Activated T-helper 17 cell treated with anti-CD3 and anti-CD28 coated beads, Interleukin-2, amount 50 U/mL, for 72 hours (primary cell): ENCODE measurements at places on chromosomes 7 and 10. TPM values are rescaled to one million over a fixed set of nuclear protein-coding genes. Genes with fewer than 3 reads are reported as not detected.

The DOCK1 gene
- total RNA-seq, result 0.67 TPM

The IGFBP1 gene
- not detected for total RNA-seq

The MCMBP gene
- total RNA-seq, result 98.8 TPM

The NUPR2 gene
- total RNA-seq, result not detected

The CALHM1 gene
- total RNA-seq, result 0.11 TPM

The C1GALT1 gene
- total RNA-seq, result 47.2 TPM

The NXPH1 gene
- not detected for total RNA-seq

The CREB3L2 gene
- total RNA-seq, result 38.4 TPM

The GLUD1 gene
- 176 TPM for total RNA-seq

The FAM237B gene
- not detected for total RNA-seq

The COPS6 gene
- 79.1 TPM for total RNA-seq

- no peak for ATAC-seq
Observed at GRCh38 chr10:26857991-26858706, 2.6 kb downstream of the ABI1 start.

DNA sequence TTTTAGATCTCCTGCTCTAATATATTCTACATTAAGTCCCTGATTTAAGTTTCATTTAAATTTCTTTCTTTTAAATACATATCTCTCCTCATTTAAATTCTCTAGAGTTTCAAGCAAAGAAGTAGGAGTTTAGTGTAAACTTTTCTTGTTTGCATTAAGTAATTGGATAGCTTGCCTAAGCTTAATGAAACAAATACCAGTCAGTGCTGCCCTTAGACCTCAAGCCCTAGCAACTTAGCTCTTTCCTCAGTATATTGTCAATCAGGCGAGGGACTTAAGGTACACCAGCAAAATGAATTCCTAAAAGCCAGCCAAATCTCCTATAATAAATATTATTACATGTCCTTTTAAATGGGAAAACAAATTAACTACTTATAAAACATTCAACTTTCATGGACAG, 101.5 kb downstream of the CHCHD3 start:
- ATAC-seq, result no peak

DNA sequence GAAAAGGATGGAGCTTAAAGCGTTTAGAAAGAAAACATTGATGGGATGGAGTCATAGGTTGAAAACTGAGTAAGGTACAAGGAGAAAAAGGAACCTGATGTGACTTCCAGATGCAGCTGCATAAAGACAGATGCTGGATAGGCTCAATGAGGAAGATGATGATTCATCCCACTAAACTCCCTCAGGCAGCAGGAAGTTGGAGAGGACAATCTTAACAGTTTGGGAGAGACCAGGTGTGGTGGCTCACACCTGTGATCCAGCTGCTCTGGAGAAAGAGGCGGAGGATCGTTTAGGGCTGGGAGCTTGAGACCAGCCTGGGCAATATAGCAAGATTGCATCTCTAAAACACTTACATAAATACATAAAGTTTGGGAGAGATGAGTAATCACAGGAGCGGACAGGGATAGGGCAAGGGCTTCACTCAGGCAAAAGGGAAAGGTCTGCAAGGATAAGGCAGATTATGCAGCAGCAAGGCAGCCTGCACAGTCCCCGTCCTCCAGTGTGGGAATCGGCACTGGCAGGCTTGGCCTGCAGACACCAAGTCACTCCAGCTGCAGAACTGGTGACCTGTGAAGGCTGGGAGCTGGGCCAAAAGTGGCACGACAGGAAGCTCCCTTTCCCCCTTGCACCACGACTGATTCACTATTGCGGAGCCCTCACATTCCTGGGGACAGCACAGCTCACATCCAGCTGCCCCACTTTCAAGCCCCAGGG, 438.5 kb downstream of the GRID1 start:
- ATAC-seq, result no peak

DNA sequence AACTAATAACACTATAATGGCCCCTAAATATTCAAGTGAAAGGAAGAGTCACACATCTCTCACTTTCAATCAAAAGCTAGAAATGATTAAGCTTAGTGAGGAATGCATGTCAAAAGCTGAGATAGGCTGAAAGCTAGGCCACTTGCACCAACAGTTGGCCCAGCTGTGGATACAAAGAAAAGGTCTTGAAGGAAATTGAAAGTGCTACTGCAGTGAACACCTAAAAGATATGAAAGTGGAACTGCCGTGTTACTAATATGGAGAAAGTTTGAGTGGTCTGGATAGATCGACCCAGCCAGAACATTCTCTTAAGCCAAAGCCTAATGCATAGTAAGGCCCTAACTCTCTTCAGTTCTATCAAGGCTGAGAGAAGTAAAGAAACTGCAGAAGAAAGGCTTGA, 12.1 kb upstream of the SNX13 start:
- peak; percentile 93 for ATAC-seq

DNA sequence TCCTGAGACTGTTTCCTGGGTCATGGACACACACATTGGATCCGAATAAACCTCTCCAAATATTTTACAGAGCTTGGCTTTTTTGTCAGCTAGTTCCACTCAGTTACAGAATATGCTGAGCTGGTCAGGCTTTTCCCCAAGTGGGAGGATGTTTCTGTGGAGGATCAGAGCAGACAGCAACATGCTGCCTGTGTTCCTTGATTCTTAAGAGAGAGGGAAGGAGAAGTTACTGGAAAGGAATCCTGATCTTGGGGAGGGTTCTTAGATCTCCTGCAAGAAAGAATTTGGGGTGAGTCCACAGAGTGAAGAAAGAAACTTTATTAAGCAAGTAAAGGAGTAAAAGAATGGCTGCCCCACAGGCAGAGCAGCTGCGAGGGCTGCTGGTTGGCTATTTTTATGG, 76.8 kb upstream of the RPA3 start:
- no peak for ATAC-seq

DNA sequence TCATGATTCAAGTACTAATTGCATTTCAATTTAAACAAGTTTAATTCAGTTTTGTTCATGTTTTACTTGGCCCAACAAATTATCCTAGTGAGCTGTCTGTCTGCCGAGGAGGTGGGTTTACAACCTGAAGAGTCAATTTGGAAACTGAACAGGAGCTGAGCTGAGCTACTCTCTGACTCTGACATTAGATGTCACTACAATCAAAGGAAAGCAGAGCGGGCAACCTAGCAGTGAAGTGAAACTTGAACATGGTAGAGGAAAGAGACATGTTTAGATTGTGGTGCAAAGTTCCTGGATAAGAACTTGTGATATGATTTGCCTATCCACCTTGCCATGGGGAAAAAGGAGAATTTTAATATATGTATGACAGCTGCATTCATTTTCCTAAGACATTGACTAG, 9.6 kb upstream of the AGR3 start:
- ATAC-seq, result peak; percentile 52

GRCh38 chr10:79052291-79053080, 16.3 kb upstream of the ZMIZ1 start:
- ATAC-seq, result no peak

- no peak for ATAC-seq
Observed at GRCh38 chr7:143131781-143132180, at the start of gene PIP. PIP (plus strand) TSS chr7:143132077; CDS start chr7:143132117, 40 bp downstream.

DNA sequence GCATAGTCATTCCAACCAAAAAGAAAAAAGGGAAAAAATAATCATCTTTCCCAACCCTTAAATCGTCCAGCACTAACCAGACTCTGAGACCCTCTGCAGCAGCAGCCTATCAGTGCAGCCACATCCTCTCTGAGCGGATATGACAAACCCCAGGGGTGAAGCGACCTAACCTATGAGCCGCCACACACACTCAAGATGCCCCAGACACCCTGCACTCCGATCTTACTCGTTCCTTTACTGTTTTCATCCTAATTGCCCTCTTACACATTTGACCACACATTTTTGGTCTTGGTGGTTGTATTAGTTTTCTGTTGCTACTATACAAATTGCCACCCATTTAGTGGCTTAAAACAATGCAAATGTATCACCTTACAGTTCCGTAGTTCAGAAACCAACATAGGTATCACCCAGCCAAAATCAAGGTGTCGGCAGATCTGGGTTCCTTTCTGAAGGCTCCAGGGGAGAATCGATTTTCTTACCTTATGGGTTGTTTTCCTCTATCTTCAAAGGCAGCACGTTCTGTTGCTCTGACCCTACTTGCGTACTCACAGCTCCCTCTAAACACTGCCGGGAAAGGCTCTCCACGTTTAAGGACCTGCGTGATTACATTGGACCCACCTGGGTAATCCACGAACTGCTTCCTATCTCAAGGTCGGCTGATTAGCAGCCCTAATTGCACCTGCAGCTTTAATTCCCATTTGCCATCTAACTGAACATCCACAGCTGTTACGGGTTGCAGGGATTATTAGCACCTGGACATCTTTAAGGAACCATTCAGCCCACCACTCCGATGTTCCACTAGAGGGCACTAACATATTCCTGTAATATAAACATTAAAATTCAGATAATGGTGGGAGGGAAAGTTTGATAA, 37.3 kb upstream of the PRSS1 start:
- ATAC-seq, result peak; percentile 92

DNA sequence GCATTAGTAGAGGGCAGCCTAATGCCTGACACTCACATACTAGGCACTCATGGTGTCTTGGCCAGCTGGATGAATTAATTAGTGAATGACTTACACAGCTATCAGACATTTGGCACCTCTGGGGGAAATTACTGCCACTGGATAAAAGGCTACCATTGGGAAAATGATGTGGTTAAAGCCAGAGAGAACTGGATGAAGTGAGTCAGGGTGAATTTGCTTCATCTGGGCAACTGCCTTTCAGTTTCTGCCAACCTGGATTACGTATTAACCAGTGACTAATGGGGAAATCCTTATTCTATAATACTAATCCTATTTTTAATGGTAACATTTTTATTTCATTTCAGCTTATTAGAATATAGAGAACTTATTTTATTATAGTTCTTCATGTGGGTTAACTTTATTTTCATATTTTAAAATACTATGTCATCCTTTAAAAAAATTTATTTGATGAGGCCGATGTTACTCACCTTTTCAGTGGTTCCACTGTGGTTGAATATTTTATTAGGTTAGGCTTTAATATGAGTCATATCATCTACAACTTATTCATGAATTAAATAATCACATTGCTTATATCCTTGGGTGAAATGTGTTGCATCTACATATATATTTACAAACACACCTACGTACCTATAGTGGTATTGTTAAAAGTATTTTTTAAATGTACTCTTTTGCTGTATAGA, 85.6 kb upstream of the CAPZA2 start:
- ATAC-seq, result peak; percentile 83

- ATAC-seq, result no peak
Observed at GRCh38 chr7:28371846-28372245, 40.5 kb upstream of the CREB5 start.

GRCh38 chr10:81031774-81032173, 494.1 kb downstream of the SH2D4B start:
- ATAC-seq, result no peak

DNA sequence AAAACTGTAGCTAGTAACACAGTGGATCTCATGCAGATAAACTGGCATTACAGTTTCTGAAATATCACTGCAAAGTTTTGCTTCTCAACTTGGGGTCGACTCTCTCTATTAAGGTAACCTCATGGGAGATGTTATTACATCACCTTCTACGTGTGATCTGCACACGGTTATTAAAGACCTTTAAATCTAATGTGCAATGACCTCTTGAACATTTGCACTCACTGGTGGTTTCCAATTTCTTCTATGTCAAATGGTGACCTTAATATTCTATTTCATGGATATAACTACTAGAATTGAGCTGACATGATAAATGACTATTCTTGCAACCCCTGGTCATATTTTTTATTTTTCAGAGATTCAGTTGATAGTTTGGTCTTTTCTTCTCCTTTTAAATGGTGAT, 191.3 kb downstream of the PPP1R3A start:
- no peak for ATAC-seq

GRCh38 chr7:37069336-37069735, 345.0 kb upstream of the AOAH start:
- no peak for ATAC-seq

GRCh38 chr10:15719899-15720634, at the start of gene ITGA8:
ITGA8 (minus strand) TSS chr10:15719922; CDS start chr10:15719771, 151 bp downstream.
- ATAC-seq, result no peak

DNA sequence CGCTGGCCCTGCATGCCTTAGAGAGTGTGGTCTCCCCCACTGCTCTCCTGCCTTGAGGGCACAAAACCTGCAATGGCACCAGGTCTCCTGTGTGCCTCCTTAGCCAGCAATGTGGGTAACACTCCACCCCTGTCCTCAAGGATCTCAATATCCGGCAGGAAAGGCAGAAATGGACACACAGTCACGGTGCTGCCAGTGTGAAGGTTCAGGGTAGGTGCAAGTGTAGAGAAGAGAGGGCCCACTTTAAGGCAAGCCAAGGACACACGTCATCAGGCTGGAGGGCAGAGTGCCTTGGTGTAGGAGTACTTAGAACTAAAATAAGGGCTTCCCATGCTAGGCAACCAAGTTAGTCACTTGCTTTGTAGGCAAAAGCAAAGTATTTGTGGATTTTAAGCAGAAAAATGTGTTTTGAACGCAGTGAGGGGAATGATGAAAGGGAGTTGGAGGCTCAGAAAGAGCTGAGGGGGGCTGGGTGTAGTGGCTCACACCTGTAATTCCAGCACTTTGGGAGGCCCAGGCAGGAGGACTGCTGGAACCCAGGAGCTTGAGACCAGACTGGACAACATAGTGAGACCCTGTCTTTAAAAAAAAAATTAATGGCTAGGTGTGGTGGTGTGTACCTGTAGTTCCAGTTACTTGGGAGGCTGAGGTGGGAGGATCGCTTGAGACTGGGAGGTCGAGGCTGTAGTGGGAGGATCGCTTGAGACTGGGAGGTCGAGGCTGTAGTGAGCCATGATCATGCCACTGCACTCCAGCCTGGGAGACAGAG, 152.8 kb downstream of the ARHGAP21 start:
- no peak for ATAC-seq
